ENCODE measurements at places on chromosomes 11 and 22.

GRCh38 chr11:35632301-35632700 is 14.0 kb downstream of the FJX1 start:
- DNase-seq = no peak

DNA sequence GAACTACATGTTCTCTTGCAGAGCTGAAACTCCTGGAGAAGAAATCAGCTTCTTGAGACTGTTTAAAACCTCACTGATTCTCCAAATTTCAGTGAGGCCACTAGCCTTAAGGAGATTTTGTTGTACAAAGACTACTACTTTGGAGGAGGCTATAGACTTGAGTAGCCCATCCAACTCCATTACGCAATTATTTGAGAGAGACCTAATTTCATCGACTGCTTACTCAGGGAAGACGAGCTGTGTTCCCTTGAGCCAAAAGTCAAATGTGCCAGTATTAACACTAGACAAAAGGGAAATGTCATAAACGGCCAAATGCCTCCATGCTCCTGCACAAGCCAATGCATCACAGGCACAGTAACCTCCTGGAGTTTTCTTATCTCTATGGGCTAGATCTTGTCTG is 182.8 kb upstream of the SESN3 start:
- no peak for DNase-seq

DNA sequence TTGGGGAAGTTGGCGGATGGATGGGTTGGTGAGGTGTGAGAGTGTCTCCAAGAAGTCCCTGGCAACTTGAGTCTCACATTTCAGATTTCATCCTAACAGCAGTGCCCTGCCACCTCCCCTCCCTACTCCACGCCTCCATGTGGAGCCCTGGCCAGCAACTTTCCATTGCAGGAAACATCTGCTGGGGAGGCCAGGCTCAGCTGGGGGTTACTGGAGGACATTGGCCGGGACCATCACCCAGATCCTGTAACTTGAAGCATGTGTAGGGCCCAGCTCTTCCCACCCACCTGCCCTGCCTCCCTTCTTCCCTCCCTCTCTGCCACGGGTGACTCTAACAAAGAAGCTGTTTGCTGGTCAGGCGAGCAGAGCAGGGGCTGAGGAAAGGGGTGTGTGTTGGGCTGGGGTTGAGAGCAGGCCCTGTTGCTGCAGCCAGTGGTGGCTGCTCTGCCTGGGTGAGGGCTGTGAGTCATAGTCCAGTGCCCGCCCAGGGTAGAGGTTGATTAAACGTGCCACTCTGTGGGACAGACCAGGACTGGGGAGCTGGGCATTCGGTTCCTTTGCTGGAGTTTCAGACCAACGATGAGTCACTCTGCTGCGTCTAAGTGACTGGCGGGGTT is 64.0 kb downstream of the SCN3B start:
- no peak for DNase-seq

GRCh38 chr11:107157809-107158187 is 139.5 kb upstream of the GUCY1A2 start:
- no peak for DNase-seq

GRCh38 chr11:26851291-26851690 is 129.4 kb upstream of the SLC5A12 start:
- DNase-seq = no peak

Measured in DMS 273 treated with DMSO at 0.1 percent for 48 hours (cell line).